ENCODE measurements at places on chromosomes 4 and X.

- no peak for DNase-seq
Observed at GRCh38 chrX:42783451-42783850, 5.5 kb upstream of the PPP1R2C start.

DNA sequence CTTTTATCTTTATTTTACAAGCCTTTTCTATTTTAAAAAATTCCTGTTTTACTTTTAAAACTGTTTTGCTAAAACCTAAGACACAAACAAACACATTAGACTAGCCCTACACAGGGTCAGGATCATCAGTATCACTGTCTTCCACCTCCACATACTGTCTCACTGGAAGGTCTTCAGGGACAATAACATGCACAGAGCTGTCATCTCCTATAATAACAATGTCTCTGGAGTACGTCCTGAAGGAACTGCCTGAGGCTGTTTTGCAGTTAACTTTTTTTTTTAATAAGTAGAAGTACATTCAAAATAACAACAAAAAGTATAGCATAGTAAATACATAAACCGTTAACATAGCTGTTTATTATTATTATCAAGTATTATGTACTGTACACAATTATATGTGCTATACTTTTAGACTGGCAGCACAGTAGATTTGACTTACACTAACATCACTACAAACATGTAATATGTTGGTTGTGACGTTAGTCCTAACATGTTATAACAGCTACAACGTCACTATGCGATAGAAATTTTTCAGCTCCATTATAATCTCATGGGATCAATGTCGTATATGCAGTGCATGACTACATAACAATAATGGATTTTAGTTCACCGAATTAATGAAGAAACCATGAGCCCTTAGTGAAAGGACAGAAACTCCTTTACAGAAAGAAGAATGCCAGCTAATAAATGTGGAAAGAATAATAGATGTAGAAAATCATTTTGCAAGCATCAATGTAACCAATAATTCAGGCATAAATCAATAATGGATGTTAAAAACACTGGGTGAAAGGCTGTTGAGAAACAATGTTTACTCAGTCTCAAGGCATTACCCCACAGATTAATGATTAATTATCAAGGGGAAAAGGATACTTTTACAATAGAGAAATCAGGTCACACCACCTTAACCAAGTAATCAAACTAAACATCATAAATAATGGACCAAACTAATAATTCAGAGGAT is 49.2 kb downstream of the FBXW7 start:
- peak; percentile 21 for DNase-seq

DNA sequence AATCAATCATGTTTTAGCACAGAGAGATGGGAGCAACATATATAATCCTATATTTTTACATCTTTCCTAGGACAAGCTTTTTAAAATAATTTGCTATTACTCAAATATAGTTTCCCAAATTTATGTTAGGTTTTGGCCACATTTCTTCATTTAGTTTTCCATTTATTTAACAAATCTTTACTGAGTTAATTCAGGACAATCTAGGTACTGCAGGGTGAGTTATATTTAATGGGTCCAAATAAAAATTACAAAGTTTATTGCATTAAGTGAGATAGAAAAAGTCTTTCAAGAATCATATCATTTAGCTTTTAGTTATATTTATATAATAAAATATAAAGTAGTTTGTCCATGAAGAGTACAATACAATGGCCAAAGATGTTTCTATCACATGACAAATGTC is 269.2 kb downstream of the EPHA5 start:
- no peak for DNase-seq

- no peak for DNase-seq
Observed at GRCh38 chr4:139540161-139540560, 15.9 kb downstream of the SETD7 start.

- no peak for DNase-seq
Observed at GRCh38 chr4:3402491-3403347, 39.0 kb upstream of the HGFAC start.

- DNase-seq = no peak
Observed at GRCh38 chr4:123352240-123352945, 44.2 kb upstream of the SPRY1 start.

- no peak for DNase-seq
Observed at GRCh38 chr4:159142241-159142640, 39.4 kb downstream of the RAPGEF2 start.

Data from renal cortex interstitium (tissue), 15 donors.